Bone marrow (tissue), 2 donors: ENCODE measurements at places on chromosomes 6 and 20.

- DNase-seq, result no peak
Observed at GRCh38 chr6:11367638-11368199, 135.3 kb upstream of the NEDD9 start.

GRCh38 chr6:147029923-147030322 is 174.3 kb upstream of the STXBP5 start:
- DNase-seq, result no peak

DNA sequence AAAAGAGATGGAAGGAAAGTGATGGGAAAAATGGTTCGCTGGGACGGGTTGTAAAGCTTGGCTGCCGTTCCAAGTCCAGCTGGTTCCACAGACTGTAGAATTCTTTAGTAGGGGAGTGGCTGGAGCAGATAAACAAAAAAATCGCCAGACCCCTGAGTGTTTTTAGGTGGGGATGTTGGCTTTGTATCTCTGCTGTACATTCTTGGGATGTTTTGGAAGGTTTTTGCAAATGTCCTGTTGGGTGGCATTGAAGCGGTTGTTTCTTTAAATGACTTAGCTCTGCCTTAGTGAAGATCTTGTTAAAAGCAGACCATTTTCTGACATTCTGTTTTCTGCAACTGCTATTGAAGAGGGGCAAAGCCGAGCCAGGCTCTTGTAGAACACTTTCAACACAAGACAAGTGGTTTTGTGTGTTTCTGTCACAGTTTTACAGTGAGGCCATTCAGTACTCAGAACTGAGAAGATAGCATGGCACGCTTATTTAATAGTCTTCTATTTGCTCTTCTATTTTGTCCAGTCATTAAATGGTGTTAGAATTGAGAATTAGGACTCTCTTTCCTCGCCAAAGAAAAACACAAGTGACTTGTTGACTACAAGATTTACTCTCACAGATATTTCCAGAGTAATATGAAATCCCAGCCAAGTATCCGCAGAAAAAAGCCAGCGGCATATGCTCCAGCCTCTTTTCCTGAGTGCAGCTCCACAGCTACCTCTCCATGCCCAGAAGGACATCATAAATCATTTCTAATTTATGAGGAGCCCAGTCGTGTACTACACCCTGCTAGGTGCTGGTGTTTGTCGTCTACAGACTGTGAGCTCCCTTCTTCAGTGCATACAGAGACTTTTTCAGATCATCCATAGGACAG is 65.8 kb downstream of the PHACTR2 start:
- DNase-seq, result no peak

DNA sequence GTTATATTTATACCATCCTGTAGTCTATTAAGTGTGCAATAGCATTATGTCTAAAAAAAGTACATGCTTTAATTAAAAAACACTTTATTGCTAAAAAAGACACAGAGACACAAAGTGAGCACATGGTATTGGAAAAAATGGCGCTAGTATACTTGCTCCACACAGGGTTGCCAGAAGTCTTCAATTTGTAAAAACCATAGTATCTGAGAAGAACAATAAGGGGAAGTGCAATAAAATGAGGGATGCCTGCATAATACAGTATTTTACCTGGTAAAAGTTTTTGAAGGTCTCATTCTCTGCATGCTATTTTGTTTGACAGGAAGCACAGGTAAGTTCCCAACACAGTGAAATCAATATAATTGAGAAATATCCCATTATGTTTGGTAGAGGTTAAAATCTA is 1.6 kb downstream of the NOX3 start:
- DNase-seq, result no peak

DNA sequence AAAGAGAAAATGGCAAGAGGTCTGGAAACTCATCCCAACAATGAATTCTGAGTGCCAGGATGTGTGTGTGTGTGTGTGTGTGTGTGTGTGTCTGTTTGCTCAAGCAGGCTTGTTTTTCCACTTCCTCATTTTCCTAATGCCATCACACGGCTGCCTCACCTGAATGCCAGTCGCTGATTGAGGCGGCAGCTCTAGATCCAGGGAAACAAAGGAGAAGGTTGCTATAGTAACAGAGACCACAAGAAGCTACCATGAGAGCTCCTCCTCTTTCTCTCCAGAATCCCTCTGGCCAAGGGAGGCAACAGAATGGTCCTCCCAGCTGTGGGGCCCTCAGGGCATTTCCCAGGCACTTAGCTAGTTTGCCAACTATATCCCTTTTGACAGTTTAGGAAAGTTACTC is 241.1 kb upstream of the TSHZ2 start:
- no peak for DNase-seq

- no peak for DNase-seq
Observed at GRCh38 chr6:66568271-66568670, 861.2 kb upstream of the EYS start.

GRCh38 chr20:4563534-4563933 is 158.2 kb upstream of the PRND start:
- DNase-seq, result no peak

DNA sequence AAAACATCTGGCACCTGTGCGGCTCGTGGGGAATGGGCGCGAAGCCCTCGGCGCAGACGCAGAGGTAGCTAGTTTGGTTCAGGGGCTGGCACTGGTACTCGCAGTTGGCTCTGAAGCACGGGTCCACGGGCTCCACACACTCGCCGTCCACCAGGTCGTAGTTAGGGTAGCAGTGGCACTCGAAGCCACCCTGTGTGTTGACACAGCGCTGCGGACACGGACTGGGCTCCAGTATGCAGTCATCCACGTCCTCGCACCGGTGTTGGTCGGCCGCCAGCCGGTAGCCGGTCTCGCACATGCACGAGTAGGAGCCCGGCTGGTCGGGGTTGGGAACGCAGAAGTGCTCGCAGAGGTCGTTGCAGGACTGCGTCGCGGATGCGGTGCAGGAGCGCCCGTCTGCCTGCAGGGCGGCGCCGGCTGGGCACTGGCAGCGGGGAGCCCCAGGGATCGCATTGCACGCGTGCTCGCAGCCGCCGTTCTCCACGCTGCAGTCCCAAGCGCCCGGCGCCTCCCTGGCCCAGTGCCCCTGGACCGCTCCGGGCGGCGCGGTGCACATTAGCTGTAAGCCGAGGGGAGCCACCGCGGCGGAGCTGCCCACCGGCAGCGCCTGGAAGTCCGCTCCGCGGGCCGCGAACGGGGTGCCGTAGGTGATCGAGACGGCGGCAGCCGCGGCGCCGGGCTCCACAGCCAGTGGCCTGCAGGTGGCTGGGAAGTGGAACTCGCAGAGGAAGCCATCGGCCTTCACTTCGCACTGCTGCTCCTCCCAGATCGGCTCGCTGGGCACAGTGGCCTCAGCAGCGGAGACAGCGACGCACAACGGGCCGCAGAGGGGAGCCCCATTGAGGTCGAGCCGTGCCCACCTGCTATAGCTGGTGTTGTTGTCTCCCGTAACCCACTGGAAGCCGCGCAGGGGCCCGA is 930 bp downstream of the THBD start:
- DNase-seq, result peak; percentile 67
